ENCODE measurements at places on chromosomes 4 and X. TPM values are rescaled to one million over a fixed set of nuclear protein-coding genes. Genes with fewer than 3 reads are reported as not detected.

GRCh38 chrX:40063555-40063954, 34.2 kb downstream of the BCOR start:
- no peak for DNase-seq

GRCh38 chr4:38455092-38455862, 208.7 kb upstream of the KLF3 start:
- DNase-seq = no peak

- peak; percentile 93 for DNase-seq
These were observed 13.7 kb downstream of the DDX60 start for GRCh38 chr4:168304744-168305459.

DNA sequence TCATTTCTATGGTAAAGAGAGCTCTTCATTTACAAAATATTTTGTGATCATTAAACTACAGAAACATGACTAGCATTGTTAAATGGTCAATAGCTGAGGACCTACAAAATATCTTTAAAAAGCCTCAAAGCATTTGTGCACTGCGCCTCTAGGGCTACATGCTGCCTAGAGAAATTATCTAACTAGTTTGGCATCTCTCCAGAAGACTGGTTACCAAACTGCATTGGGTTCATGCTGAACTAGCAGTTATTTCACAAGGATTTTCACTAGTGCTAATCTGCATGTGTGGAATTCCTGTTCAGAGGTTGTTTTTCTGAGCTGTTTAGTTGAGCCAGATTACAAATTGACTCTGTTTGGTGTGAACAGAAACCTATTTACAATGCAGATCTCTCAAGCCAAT, 58.5 kb upstream of the PITX2 start:
- no peak for DNase-seq

The CLDN34 gene
- not detected for total RNA-seq

The ATP10D gene
- 13.9 TPM for total RNA-seq

The SPANXC gene
- total RNA-seq = not detected
